Right cardiac atrium (tissue), 5 donors: ENCODE measurements at places on chromosomes 11 and 22.
A peak's percentile ranks its signal among the peaks of the same experiment; 100 is the strongest.

DNA sequence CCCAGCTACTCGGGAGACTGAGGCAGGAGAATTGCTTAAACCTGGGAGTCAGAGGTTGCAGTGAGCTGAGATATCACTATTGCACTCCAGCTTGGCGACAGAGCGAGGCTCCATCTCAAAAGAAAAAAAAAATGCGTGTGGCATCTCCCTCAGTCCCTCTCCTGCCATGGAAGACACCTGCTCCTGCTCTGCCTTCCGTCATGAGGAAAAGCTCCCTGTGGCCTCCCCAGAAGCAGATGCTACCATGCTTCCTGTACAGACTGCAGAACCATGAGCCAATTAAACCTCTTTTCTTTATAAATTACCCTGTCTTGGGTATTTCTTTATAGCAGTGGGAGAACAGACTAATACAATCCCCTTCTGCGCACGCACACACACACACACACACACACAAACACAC is 249.4 kb downstream of the MN1 start:
- no peak for DNase-seq

DNA sequence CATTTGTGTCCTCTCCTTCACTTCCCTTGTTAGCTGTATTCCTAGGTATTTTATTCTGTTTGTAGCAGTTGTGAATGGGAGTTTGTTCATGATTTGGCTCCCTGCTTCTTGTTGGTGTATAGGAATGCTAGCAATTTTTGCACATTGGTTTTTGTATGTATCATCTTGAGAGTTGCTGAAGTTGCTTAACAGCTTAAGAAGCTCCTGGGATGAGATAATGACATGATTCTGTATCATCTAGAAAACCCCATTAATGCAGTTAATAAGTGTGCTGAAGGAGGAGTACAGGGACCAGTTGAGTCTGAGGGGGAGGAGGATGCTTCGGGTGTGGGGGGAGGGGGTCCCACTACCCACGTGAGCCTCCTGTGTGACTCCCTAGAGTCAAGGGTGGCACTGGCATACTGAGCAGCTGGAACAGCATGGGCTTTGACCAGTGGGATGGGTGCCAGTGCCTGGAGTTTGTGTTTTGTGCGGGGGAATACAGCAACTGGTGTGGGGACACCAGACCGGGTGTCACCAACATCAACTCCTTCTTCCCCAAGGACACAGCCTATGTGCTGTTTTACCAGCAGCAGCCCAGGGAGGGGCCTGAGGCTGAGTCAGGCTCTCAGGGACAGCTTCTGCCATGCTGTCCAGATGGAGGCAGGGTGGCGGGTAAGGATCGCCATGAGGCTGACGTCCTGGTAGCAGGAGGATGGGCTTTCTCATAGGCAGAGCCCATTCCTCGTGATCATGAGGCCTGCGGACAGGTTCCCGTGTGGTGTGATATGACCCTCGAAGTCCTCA is 24.1 kb downstream of the USP35 start:
- peak; percentile 65 for DNase-seq

- no peak for DNase-seq
Measured at GRCh38 chr11:100105982-100106358, 581.1 kb upstream of the ARHGAP42 start.

DNA sequence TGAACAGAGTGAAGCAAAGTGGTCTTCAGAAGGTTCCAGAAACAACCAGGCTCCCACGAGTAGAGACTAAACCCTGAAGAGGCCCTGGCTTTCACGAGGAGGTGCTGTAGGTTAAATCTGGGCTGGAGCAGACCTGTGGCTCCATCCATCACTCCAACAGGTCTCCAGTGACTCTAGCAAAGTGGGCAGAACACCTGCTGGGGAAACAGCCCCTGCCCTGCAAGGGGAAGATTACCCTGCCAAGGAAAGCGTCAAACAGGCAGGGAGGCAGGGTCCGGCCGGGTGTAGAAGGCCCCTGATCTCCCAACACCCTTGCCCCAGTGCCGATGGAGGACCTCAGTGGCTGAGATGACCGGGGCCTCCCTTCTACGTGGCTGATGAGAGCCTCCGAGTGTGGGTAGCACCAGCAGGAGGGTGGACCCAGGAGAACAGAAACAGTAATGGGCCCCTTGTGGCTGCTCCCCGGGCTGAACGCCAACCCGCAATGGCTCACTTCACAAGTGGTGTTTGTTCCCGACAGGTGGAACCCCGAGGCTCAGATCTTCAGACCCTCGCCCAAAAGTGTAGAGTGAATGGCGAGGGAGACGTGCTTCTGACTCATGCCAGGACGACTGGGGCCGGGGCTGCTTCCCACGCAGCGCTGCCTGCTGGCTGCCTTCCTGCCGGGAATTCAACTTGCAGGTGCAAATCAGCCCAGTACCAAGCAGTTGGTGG is 112.0 kb downstream of the SHANK2 start:
- no peak for DNase-seq

- no peak for DNase-seq
Measured at GRCh38 chr11:46366661-46367161, 14.8 kb upstream of the MDK start.

- DNase-seq: no peak
Measured at GRCh38 chr22:44705022-44705297, 3.0 kb downstream of the PRR5 start.

DNA sequence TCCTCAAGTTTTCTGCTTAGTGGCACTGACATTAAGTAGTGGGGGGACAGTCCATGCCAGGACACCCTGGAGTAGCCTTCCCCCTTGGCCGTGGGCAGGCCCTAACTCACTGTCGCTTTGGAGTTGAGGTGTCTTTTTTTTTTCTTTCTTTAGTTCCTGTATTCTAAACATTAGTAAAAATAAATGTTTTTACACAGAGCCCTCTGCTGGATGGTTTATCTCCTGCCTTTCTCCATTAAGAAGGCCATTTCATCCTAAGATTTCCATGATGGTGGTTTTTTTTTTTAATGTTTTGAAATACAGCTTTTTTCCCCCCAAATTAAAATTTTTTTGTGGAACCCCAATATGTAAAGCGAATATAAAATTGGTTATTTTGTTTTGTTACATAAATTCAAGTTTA is 1.8 kb upstream of the TIGD3 start:
- DNase-seq: no peak
